ENCODE measurements at places on chromosomes 16 and 17. TPM values are rescaled to one million over a fixed set of nuclear protein-coding genes. Genes with fewer than 3 reads are reported as not detected.

DNA sequence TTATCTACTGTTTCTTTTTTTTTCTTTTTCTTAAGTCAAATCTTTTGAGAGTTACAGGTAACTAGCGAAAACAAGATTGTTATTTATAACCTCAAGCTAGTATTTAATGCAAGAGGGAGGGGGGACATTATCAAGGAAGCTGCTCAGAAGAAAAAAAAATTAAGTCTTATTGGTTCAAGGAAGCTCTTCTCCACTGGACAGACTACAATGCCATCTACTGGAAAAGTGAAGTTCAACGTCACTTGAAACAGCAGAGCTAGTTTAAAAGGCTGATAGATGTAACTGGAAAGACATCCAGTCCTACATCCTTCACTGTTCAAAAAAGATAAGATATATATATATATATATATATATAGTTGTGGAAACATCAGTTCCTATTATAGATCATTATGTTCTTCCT is 418.0 kb upstream of the PSMD7 start:
- no peak overlapping the region for H3K4me3 ChIP-seq
- no peaks in the 10 kb centered on the region for H3K36me3 ChIP-seq
- H3K27ac ChIP-seq, result no peak overlapping the region

DNA sequence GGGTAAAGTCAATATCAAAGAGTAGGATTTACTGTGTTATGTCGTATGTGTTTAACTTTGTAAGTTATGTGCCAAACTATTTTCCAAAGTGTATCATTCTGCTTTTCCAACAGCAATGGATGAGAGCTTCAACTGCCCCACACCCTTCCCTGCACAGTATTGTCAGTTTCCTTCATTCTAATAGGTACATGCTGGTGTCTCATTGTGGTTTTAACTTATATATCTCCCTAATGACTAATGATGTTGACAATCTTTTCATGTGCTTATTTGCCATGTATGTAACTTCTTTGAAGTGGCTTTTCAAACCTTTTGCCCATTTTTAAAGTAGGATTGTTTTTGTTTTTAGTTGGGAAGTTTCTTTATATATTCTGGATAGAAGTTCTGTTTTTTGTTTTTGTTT is 3.8 kb downstream of the DDX19B start:
- H3K4me1 ChIP-seq, result peaks cover 16% of the 10 kb centered on the region
- H3K27ac ChIP-seq, result no peak overlapping the region
- no peaks in the 10 kb centered on the region for H3K27me3 ChIP-seq
- H3K4me3 ChIP-seq, result no peak overlapping the region
- no peaks in the 10 kb centered on the region for H3K36me3 ChIP-seq
- DNase-seq, result no peak

DNA sequence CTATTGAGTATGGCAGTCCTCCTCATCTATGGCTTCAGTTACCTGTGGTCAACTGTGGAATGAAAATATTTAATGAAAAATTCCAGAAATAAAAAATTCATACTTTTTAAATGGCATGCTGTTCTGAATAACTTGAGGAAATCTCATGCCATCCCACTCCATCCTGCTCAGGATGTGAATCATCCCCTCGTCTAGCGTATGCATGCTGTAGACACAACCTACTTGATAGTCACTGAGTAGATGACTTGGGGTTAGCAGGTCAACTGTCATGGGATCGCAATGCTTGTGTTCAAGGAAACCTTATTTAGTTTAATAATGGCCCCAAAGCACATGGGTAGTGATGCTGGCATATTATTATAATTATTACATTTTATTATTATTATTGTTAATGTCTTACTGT is 4.8 kb upstream of the VAC14 start:
- H3K36me3 ChIP-seq, result no peaks in the 10 kb centered on the region
- no peaks in the 10 kb centered on the region for H3K27me3 ChIP-seq
- H3K4me3 ChIP-seq, result no peak overlapping the region
- no peak for DNase-seq
- no peak overlapping the region for H3K27ac ChIP-seq

DNA sequence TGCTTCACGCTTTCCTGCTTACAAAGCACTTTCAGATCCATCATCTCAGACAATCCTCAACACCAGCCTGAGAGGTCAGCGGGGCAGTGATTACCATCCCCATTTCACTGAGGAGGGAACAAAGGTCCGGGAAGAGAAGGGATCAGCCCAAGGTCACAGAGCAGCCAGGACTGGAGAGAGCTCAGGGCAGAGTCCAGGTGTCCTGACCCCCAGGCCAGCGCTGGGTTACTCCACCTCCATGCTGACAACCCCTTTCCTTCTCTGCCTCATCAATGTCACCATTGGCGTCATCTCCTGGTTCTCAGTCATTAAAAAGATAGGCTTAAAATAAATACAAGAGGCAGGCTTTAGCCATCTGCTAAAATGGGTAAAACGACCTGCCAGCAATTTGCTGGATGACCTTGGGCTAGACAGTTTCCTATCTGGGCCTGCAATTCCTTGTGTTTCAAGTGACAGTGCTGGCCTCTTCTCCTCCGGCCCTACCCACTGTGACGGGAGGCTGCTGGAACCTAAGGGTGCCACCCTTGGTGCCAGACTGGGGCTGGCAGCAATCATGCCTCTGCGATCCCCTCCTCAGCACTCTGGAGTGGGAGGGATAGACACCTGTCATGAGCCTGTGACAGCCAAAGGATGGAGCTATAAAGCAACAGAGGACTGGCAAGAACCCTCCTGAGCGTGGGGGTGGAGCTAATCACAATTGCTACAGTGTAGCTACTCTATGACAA is 79.5 kb upstream of the CCL1 start:
- H3K27ac ChIP-seq, result no peak overlapping the region
- H3K4me3 ChIP-seq, result no peak overlapping the region
- DNase-seq, result no peak
- no peaks in the 10 kb centered on the region for H3K27me3 ChIP-seq
- no peaks in the 10 kb centered on the region for H3K36me3 ChIP-seq

DNA sequence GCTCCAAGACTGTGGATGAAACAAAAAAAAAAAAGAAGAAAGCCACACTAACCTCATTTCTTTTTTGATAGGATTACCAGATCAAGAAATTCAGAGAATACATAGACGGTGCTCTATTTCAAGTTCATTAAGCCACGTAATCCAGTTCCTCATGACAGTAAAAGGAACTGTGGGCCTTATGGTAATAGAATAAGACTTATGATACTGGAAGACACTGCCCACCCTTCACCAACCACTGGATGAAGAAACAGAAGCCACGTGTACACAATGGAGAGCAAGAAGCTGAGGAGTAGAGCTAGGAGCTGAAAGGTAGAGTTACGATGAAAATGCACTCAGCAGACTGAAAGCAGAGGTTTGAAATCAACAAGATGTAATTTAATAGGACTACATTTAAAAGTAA is 11.2 kb downstream of the NCBP3 start:
- peaks cover 57% of the 10 kb centered on the region for H3K36me3 ChIP-seq
- no peak overlapping the region for H3K27ac ChIP-seq
- DNase-seq, result no peak
- no peak overlapping the region for H3K4me3 ChIP-seq
- no peaks in the 10 kb centered on the region for H3K27me3 ChIP-seq

DNA sequence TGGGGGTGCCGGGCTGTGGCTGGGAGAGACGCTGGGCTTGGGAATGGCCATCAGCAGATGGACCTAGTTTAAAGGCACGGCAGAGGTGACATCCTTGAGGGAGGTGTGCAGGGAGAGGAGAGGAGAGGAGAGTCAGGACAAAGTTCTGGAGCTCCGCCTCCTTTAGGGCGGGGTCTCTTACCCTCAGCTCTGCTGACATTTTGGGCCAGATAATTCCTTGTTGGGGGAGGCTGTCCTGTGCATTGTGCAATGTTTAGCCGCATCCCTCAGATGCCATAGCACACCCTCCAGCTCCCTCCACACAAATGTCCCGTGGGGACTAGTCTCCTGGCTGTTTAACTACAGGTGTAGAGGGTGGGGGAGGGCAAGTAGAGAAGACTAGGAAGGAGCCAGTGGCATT is 48.3 kb downstream of the ARHGAP23 start:
- H3K27ac ChIP-seq, result no peak overlapping the region
- H3K27me3 ChIP-seq, result no peaks in the 10 kb centered on the region
- peaks cover 84% of the 10 kb centered on the region for H3K36me3 ChIP-seq
- H3K4me3 ChIP-seq, result no peak overlapping the region

The ASGR2 gene
- total RNA-seq, result 0.98 TPM

The PPM1E gene
- total RNA-seq, result 0.20 TPM

All from upper lobe of left lung (tissue), 6 donors.